ENCODE measurements at places on chromosomes 11 and 22. TPM values are rescaled to one million over a fixed set of nuclear protein-coding genes. Genes with fewer than 3 reads are reported as not detected.

Gene SLC37A2
- 5.0 TPM for total RNA-seq

Gene ISX
- total RNA-seq, result not detected

Gene SIAE
- 10.9 TPM for total RNA-seq

Gene SCGB2A2
- not detected for total RNA-seq

Gene CCDC89
- total RNA-seq, result 5.2 TPM

Gene MORC2
- 10.9 TPM for total RNA-seq

Gene SOX10
- not detected for total RNA-seq

Gene GRIA4
- 0.34 TPM for total RNA-seq

Gene PATE2
- total RNA-seq, result not detected
